IMR-90 (cell line): ENCODE measurements at places on chromosomes 1 and 21. TPM values are rescaled to one million over a fixed set of nuclear protein-coding genes. Genes with fewer than 3 reads are reported as not detected.

- no peak overlapping the region for H3K4me3 ChIP-seq
- DNase-seq: no peak
- no peak overlapping the region for H3K27ac ChIP-seq
Measured at GRCh38 chr1:209463441-209463840, 120.1 kb upstream of the CAMK1G start.

DNA sequence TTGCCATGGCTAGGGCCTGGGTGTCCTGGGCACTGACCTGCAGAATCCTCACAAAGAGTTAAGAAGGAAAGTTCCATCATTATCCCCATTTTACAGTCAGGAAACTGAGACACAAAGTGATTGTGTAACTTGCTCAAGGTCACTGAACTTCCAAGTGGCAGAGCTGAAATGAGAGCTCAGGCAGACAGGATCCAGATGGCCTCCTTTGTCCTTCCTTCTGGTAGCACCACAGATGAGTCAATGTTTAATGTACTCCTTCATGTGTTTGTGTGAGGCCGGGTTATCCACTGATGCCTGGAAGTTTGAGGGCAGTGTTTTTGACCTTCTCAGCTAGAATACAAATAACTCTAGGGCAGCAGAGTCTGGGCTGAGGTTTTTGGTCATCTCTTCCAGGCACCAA is 207.0 kb downstream of the TNR start:
- H3K4me1 ChIP-seq: no peaks in the 10 kb centered on the region
- no peak overlapping the region for H3K4me3 ChIP-seq
- no peak for DNase-seq
- H3K36me3 ChIP-seq: no peaks in the 10 kb centered on the region
- no peak overlapping the region for H3K27ac ChIP-seq

The MSH4 gene
- total RNA-seq: under 0.01 TPM in 2 replicates

DNA sequence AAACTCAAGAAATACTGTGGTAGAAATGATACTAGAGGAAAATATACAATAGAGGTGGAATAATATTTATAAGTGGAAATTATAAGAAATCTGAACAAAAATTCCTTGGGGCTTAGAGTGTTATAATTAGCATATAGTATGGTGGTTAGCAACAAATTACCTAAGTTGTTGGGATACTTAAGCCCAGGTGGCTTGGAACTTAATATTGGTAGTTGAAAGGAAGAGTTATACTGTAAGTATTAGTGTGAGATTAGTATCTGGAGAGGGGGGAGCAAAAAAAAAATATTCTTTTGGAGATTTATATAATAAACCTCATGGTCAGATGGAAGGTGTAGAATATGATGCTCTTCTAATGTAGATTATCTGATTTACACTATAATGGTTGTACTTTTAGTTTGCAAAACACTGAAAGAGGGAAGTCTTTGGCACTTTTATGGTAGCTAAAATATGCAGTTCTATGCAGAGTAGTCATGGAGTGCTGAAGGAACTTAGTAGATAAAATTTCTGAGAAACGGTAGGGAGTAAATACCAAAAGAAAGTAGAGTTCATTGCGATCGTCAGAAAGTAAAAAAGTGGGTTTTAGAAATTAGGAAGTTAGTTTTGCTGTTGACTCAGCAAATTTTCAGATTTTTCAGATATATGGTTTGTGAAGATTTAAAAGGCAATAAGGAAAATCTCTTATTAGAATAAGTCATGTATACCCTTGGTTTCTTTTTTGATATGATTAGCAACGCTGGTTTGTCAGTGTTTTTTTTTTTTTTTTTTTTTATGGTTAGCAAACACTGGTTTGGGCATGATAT is 45.7 kb downstream of the MTF2 start:
- H3K27ac ChIP-seq: no peak overlapping the region
- no peaks in the 10 kb centered on the region for H3K27me3 ChIP-seq
- peaks cover 5% of the 10 kb centered on the region for H3K36me3 ChIP-seq

DNA sequence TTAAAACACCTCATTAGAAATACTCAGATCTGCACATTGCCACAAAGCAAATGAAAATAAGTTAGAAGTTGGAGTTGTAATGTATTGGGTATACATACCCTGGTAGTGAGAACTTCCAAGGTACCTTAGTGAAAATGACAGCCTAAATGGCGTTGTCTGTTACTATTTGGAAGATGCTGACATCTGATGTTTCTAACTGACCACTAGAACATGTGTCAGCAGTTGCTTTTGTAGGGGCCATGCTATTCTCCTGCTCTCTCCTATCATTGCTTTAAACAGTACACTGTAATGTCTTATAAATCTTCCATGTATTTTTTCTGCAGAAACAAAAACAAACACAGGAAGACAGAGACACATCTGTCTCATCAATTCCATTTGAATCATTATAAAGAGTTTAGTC is 40.1 kb downstream of the LAMC1 start:
- peaks cover 15% of the 10 kb centered on the region for H3K4me1 ChIP-seq
- peaks cover 2% of the 10 kb centered on the region for H3K36me3 ChIP-seq
- no peak overlapping the region for H3K27ac ChIP-seq
- H3K27me3 ChIP-seq: no peaks in the 10 kb centered on the region
- H3K4me3 ChIP-seq: no peak overlapping the region
- peak; percentile 32 for DNase-seq

- no peak for DNase-seq
- H3K36me3 ChIP-seq: no peaks in the 10 kb centered on the region
- H3K4me3 ChIP-seq: no peak overlapping the region
Measured at GRCh38 chr21:26443867-26444266, 129.2 kb downstream of the CYYR1 start.

The KCND3 gene
- under 0.01 TPM in 2 replicates for total RNA-seq

GRCh38 chr1:26038477-26038876 is 7.4 kb downstream of the SLC30A2 start:
- no peak overlapping the region for H3K4me3 ChIP-seq
- peaks cover 6% of the 10 kb centered on the region for H3K4me1 ChIP-seq
- H3K27me3 ChIP-seq: peaks cover 36% of the 10 kb centered on the region
- no peak overlapping the region for H3K27ac ChIP-seq
- no peak for DNase-seq
- no peaks in the 10 kb centered on the region for H3K36me3 ChIP-seq

- H3K27me3 ChIP-seq: peaks cover 22% of the 10 kb centered on the region
- H3K4me3 ChIP-seq: no peak overlapping the region
- no peaks in the 10 kb centered on the region for H3K4me1 ChIP-seq
- H3K36me3 ChIP-seq: no peaks in the 10 kb centered on the region
- H3K27ac ChIP-seq: no peak overlapping the region
- DNase-seq: no peak
Measured at GRCh38 chr1:54001591-54001990, 16.4 kb downstream of the LDLRAD1 start.

- no peak overlapping the region for H3K27ac ChIP-seq
- H3K4me3 ChIP-seq: no peak overlapping the region
- peaks cover 26% of the 10 kb centered on the region for H3K36me3 ChIP-seq
- DNase-seq: no peak
Measured at GRCh38 chr1:246775531-246776385, 51.5 kb downstream of the SCCPDH start.

DNA sequence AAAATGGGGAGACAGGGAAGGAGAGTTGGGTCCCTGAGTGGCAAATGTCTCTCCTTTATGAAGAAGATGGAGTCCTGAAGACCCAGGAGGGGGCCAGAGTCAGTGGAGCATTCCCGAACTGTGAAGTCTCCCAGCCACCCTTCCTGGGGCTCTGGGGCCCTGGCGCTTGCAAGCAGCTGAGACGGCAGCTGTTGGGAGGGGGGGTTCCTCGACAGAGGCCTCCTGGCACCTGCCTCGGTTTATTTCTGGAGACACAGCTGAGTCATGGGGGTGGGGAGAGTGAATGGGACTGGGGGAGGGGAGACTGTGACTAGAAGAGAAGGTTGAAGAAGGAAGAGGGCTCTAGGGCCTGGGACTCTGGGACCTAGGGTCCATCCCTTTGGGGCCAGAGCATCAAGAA is 14.0 kb downstream of the NES start:
- no peaks in the 10 kb centered on the region for H3K36me3 ChIP-seq
- no peaks in the 10 kb centered on the region for H3K27me3 ChIP-seq
- H3K27ac ChIP-seq: peak overlapping the region; percentile 76
- DNase-seq: peak; percentile 79
- no peak overlapping the region for H3K4me3 ChIP-seq

The RAB3B gene
- total RNA-seq: 78.5 and 91.9 TPM in 2 replicates

- H3K27ac ChIP-seq: no peak overlapping the region
- H3K4me1 ChIP-seq: no peaks in the 10 kb centered on the region
- peaks cover 60% of the 10 kb centered on the region for H3K27me3 ChIP-seq
- no peak for DNase-seq
- no peak overlapping the region for H3K4me3 ChIP-seq
Measured at GRCh38 chr1:44539991-44540730, 134.1 kb downstream of the TMEM53 start.

The ANGPTL3 gene
- total RNA-seq: not detected in 2 replicates

GRCh38 chr1:115404911-115405310 is 66.9 kb upstream of the NGF start:
- no peak overlapping the region for H3K4me3 ChIP-seq
- no peak overlapping the region for H3K27ac ChIP-seq
- no peaks in the 10 kb centered on the region for H3K27me3 ChIP-seq
- H3K36me3 ChIP-seq: no peaks in the 10 kb centered on the region

DNA sequence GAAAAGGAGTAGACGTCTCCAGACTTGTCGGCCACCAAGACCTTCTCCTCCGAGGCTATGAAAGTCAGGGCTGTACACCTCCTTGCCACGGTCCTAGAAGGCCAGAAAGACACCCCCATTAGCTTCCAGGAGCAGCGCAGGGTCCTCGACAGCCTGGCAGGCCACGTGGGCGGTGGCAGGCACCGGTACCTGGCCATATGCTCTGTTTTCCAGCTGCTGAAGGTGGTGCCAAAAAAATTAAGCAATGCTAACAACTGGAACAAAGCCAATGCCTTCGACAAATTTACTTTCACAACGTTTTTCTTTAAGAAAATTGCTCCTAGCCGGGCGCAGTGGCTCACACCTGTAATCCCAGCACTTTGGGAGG is 15.9 kb downstream of the WDR4 start:
- no peaks in the 10 kb centered on the region for H3K4me1 ChIP-seq
- H3K27me3 ChIP-seq: no peaks in the 10 kb centered on the region
- DNase-seq: no peak
- no peak overlapping the region for H3K27ac ChIP-seq
- H3K36me3 ChIP-seq: peaks cover 48% of the 10 kb centered on the region

The SLC30A10 gene
- total RNA-seq: not detected in 2 replicates

DNA sequence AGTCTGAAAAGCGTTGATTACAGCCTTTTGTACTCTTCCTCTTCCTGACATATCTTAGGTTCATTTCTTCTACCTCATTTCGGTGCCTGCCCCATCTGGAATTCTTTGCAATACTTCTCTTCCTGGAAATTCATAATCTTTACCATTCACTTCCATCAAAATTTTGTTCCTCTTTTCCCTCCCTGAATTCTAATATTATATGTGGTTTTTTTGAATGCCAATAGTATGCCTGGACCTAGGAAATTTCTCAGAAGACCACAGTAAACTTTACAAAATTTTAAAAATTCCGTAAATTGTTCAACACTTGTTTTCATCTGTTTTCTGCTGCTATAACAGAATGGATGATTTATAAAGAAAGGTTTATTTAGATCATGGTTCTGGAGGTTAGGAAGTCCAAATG is 76.8 kb downstream of the MAP3K7CL start:
- H3K27me3 ChIP-seq: no peaks in the 10 kb centered on the region
- peak overlapping the region; percentile 21; the same call in 1 of the 2 replicates for H3K27ac ChIP-seq
- H3K4me3 ChIP-seq: no peak overlapping the region

DNA sequence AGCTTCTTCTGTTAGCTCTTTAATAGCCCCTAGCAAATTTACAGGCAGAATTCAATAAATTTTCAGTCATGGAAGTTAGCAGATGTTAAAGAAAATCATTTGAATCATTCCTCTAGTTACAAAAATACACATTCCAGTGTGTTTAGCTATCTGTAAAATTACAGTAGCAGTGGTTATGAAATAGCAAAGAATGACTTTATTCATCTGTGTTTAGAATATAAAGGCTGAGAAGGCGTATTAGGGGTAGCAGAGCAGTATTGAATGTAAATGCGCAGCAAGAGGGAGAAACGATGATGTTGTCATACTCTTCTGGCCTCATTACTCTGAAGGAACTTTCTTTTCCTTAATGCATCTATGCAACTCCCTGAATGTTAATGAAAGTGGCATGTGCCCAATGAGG is 106.2 kb upstream of the CYYR1 start:
- peak; percentile 5 for DNase-seq
- H3K4me3 ChIP-seq: no peak overlapping the region
- no peaks in the 10 kb centered on the region; the same call in 1 of the 2 replicates for H3K27me3 ChIP-seq
- no peaks in the 10 kb centered on the region for H3K36me3 ChIP-seq

- DNase-seq: no peak
- peaks cover 15% of the 10 kb centered on the region for H3K27me3 ChIP-seq
- no peak within 1 kb of the TSS for H3K27ac ChIP-seq
- no peaks in the 10 kb centered on the region for H3K4me1 ChIP-seq
- H3K4me3 ChIP-seq: no peak within 1 kb of the TSS
Measured at GRCh38 chr1:182684116-182684828, at the start of gene RGS8. RGS8 (minus strand) TSS chr1:182684587; CDS start chr1:182669649, 14,938 bp downstream.

GRCh38 chr1:149844650-149845255 is 54.6 kb upstream of the BOLA1 start:
- DNase-seq: no peak
- peaks cover 3% of the 10 kb centered on the region for H3K36me3 ChIP-seq
- peak overlapping the region; percentile 21 for H3K4me3 ChIP-seq
- no peak overlapping the region for H3K27ac ChIP-seq
- H3K27me3 ChIP-seq: no peaks in the 10 kb centered on the region
